ENCODE measurements at places on chromosomes 6 and 20.

DNA sequence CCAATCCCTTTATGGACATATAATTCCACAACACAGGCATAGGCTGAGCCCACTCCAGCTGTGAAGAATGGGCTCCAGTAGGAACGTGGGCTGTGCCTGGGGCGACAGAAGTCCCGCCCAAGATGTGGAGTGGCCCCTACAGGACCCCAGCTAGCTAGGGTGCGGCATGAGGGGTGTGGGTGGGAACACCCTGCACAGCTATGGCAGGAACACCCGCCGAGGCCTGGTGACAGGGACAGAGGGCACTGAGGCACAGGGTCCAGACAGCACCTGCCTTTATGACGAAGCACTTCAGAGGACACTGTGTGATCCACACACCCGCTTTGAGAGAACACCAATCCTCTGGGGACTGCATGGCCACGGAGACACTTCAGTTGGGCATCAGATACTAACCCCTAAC is 28.2 kb upstream of the TCFL5 start:
- DNase-seq = no peak

DNA sequence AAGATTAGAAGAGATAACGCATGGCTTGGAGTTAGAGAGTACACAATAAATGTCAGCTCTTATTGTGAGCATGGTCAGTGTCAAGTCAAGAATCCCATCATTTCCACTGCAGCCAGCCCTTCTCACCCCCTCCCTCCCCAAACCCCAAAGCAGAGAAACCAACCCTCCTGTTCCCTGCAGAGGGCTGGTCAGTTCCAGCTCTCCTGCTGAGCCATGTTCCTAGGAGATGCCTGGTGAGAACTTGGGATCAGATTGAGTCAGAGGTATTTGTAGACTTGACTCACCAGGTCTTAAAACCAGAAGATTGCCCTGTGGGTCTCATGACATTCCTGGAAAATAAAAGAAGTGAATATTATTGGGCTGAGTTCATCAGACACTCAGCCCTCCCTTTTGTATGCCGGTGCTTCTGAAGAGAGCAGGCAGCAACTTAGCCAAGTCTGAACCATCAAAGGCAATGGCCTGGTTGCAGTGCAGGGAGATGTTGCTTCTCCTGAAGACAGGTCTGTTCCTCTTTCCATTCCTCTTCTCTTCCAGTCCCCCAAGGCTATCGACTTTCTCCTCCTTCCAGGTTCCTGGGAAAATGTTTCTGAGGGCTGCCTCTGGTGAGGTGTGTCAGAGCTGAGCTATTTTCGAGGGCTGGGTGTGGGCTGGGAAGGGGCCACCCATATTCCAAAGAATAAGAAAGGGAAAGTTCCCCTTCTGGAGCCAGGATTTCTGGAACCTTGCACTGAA is 278.2 kb upstream of the SUPT3H start:
- no peak for DNase-seq

DNA sequence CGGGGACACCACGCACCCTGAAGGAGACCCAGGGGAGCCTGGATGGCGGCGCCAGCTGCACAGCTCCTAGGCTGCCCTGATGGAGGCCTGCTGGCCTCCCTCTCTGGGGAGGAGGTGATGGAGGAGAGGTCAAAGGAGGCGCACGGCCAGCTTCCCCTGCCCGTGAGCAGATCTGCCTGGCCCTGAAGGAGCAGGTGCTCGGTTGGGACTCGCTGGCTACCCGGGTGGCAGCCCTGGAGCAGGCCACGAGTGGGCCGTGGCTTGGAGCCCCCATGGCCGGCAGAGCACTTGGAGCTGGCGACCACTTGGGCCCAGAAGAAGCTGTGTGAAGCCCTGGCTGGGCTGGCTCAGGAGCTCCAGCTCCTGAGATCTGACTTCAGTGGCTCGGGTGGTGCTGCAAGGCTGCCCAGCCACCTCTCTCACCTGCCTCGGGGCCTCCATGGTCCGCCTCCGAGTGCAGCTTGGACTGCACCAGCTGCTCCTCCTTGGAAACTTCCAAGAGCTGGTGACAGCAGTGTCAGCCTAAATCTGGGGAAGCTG is 7.5 kb upstream of the RAET1E start:
- DNase-seq = no peak

DNA sequence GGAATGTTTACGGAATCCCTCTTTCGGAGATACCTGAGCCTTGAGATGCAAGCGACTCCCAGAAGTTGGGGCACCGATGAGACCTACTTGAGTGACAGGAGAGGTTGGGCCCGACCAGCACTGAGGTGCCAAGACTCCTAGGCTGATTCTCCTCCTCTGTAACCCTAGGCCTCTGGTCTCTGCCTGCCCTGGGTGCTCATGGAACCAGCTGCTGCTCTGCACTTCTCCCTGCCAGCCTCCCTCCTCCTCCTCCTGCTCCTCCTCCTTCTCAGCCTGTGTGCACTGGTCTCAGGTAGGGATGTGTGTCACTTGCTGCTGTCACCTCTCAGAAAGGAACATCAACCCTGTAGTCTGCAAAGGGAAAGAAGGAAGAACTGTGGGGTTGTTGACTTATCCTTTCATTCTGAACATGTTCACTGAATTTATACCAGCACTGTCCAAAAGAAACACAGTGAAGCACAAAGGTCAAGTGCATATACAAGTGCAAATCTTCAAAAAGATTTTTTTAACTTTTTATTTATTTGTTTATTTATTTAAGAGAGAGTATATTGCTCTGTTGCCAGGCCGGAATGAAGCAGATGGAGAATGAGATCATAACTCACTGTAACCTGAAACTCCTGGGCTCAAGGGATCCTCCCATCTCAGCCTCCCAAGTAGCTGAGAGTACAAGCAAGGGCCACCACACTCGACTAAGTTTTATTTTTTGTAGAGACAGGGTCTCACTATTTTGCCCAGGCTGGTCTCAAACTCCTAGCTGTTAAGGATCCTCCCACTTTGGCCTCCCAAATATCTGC is 913 bp downstream of the BTN2A2 start:
- DNase-seq = no peak

GRCh38 chr6:166244353-166245045 is 63.7 kb downstream of the PRR18 start:
- DNase-seq = no peak

DNA sequence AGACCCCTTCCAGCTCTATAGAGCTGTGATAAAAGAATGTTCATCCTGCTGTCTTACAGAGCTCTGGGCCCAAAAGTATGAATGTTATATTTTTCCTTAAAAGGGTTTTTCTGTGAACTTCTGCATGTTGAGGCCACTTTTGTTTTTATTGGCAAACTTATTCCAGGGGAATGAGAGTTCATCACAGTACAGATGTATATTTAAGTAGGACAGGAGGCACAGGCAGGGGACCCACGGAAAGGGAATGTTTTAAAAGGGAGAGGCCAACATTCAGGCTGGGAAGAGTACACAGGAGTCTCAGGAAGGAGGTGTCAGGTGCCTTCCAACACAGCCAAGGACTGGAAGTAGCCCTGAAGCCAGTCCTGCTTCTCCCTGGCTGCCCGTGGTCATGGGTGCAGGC is 148.4 kb downstream of the EYA2 start:
- no peak for DNase-seq
